Thoracic aorta (tissue), 2 donors: ENCODE measurements at places on chromosomes 7 and 10. TPM values are rescaled to one million over a fixed set of nuclear protein-coding genes. Genes with fewer than 3 reads are reported as not detected.

DNA sequence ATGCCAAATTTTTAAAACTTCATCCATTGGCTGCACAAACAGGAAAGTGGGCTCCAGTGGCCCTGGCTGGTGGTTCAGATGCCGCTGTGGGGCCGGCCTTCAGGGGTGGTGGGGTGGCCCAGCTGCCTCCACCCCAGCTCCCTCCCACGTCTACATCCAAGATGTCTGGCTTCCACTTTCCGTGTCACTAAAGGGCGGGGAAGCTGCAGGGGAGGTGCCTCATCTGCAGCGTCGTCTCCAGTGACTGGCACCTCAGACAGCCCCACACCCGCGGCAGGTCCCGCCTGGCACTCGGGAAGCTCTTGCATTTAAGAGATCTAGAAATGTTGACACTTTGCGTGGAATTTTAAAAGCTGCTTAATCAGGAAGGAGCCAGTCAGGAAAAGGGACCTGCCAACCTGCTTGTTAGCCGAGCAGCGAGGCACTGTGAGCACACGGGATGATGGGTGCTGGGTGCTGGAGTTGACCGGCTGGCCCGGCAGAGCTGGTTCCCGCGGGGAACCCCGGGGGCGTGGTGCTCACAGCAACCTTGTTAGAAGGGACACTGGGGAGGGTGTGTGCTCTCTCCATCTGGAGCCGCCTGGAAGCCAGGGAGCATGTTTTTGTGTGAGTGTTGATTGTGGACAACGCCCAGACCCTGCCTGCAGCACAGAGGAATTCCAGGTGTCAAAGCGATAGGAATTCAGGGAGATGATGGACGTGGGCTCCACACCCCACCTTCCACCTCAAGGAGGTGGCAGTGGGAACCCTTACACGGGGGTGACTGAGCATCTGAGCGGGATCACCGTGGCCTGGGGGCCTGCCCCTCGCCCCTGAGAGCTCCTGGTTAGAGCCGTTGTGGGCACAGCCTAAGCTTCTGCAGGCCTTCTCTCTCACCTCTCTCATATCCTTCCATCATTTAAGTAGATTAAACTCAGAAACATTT lies 320.5 kb downstream of the PTPRN2 start:
- DNase-seq: no peak

- no peak for DNase-seq
Measured at GRCh38 chr7:460374-461116, 59.1 kb downstream of the PDGFA start.

Gene PNLIP
- 1.7 TPM for total RNA-seq

Gene FAM25G
- not detected for total RNA-seq

Gene NUTM2E
- total RNA-seq: not detected
